HEK293T (cell line): ENCODE measurements at places on chromosomes 7 and 10.

- no peak for DNase-seq
Observed at GRCh38 chr7:22732556-22733126, 5.6 kb downstream of the IL6 start.

GRCh38 chr10:77160679-77161078, 476.9 kb downstream of the KCNMA1 start:
- no peak for DNase-seq

DNA sequence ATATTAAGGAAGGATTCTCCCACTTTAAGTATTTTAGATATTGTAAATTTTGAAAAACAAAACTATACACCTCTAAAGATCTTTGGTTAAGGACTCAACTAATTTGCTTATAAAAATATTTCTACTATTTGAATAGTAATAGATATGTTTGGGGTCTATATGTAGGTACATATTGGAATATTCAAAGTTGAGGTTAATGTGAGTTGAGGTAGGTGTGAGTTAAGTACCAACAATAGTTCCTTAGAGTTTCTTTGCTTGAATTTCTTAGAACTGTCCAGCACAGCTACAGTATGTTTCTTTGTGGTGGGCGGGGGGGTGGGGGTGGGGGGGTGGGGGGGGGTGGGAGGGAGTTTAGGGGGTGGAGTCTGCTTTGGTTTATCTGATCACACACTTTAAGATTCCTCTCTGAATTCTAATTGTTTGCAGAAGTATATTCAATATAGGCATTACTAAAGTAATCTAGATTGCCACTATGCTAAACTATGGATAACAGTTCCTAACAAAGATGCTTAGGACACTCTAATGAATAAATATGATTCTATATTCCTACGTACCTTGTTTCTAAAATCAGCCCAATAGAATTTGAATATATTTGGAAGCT, 2.1 kb downstream of the GRM3 start:
- DNase-seq: no peak

DNA sequence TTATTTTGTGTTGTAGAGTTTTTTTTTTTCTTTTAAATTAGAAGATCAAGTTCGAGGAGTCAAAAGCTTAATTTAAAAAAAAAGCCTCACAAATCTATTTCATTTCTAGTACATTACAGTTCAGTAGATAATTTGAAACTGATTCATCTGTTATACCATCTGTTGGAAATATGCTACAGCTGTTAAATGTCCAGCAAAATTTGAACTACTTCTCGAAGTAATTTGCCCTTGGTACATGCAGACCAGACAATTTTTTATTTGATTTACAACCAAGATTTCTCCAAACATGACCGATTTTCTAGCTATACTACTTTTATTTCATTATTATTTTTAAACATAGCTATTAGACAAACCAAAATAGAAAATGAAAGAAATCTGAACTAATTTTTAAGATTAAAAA, 647.9 kb downstream of the CNTNAP2 start:
- DNase-seq: no peak

DNA sequence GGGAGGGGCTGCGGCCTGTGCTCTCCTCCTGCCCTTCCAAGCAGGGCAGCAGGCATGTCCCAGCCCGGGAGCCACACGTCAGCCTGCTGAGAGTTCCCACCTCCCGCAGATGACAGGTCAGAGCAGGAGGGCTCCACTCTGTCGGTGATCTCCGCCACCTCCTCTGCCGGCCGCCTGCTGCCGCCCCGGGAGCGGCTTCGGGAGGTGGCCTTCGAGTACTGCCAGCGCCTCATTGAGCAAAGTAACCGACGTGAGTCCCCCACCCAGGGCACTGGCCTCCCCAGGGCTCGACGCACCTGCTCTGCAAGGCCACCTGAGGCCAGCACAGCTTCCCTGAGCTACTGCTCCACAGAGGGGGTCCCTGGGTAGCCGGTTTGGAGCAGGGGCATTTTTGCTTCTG, 9.4 kb downstream of the AP5Z1 start:
- DNase-seq: no peak

DNA sequence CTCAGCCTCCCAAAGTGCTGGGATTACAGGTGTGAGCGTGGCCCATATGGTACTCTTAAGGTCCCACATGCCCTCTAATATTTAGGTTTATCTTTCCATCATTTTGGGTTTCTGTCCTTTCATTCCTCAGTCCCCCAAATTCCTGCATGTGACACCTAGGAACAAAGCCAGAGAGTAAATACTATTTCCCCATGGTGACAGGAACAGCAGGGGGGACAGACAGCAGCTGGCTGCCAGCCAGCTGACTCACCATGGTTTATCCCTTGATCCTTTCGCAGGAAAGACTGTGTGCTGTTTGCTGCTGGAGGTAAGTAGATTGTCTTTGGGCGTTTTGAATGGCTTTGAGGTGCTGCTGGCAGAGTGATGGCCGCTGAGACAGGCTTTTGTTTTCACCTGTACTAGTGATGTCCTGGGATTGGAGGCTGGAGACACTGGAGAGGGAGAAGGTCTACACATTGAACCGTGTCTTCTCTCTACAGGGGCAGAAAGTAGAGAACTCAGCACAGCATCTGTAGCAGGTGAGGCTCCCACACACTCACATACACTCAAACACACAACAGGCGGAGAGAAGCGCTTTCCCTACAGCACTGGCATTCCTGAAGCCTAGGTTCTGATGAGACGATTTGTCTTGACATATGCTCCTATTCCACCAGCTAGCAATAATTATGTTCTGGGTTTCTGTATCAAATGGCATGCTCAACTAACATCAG, 83.7 kb upstream of the EFCAB10 start:
- peak; percentile 42 for DNase-seq

GRCh38 chr7:101634196-101634717, 5.2 kb upstream of the MYL10 start:
- DNase-seq: no peak

DNA sequence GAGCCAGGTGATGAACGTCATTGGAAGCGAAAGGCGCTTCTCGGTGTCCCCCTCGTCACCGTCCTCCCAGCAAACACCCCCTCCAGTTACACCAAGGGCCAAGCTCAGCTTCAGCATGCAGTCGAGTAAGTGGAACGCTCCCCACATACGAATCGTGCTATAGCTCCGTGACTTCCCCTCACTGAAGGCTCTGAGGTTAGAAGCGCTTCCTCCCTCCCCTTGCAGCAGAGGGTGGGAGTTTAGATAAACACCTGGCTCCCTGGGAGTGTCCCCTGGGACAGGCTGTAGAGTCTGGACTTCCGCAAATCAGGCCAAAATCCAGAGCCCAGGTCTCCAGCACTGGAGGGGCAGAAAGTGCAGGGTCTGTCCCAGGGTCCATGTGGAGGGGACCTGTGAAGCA, 105.0 kb upstream of the NPS start:
- no peak for DNase-seq

DNA sequence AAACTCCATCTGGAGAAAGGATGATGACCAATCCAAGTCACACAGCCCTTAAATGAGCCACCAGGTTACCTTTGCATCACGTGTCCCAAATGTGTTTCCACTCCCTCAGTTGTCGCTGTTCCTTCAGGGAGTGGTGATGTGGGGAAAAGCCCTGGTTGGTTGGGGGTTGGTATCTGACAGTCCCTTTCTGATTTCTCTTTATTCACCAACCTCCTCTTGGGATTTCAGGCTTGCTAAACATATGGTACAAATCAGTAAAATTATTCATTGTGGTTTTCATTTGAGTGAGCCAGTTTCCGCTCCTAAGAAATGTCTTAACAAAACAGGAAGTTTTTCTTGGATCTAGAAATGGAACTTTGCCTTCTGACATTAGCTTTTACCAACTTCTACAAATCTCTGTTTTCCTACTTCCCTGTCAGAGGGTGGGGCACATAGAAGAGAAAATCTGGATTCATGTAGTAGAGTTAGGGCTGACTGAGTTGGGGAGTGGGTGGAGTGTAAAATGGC, 40.0 kb upstream of the KMT2E start:
- DNase-seq: no peak

- DNase-seq: no peak
Observed at GRCh38 chr10:47061776-47062175, 150.5 kb downstream of the PTPN20 start.

DNA sequence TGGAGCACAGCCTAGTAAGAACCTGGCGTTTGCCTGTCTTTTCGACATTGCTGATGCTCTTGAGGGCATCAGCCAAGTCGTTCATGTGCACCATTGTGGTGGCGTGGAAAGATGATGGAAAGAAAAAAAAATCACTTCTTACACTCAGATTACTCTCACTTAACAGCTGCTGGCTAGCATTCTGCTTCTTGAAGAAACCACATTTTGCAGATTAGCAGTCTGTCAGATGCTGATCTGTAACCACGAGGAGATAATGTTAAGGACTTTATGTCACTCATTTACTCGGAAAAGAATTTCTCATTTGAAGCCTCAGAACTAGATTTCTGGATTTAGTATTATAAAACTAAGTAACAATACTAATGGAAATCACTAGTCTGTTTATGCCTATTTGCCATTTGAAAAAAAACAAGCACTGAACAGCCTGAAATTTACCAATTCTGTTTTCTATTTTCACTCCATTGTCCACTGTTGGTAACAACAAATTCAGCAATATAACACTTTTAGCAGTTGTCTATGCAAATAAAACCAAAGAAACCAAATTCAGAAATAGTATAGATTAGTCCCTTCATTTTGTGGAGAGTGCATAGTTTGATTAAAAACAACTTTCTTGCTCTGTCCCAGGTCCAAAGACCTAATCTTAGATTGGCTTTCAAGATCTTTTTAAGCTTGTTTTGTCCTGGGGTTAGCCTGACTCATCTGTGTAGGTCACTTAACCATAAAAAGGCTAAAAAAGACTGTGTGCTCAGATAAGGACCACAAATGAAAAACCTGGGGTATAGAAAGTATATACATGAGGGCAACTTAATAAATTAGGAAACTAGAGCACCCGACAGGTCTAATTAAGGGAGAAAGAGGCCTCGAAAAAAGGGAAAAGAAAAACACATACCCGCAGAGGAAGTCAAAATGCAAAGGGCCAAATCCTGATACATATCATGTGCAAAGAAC, 67.5 kb downstream of the NT5C2 start:
- no peak for DNase-seq

DNA sequence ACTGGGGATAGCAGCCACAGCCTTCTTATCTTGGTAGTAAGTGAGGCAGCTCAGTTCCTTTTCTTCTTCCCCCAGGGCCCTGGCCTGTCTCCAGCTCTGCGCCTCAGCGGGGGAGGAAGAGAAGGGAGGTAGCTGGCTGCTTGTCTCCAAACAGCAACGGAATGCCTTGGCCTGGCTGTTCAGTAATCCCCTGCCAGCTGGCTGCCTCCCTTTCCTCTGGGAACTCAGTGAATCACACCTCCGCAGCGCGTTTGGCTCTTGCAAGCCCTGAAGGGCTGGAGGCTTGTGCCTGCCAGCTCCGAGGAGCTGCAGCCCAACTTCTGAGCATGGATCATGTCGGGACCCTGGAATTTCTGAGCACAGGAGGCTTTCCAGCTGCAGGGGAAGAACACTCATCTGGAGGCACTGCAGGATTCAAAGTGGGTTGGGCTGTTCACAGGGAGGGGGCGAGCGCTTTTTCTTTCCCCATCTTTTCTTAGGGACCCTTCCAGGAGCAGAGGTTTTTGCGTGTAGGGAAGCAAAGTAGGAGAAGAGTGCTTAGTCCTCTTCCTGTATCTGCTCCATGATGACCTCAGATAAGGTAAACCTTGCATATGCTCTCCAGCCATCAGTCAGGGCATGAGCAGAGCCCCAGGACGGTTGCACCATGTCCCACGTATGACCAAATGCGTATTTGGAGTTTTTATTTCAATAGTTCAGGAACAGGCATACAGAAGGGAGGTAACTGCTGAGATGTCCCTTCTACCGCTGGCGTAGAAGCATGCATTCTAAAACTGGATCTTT, 253.2 kb upstream of the INHBA start:
- DNase-seq: peak; percentile 69

- no peak for DNase-seq
Observed at GRCh38 chr7:66033471-66034385, 41.9 kb upstream of the ASL start.

DNA sequence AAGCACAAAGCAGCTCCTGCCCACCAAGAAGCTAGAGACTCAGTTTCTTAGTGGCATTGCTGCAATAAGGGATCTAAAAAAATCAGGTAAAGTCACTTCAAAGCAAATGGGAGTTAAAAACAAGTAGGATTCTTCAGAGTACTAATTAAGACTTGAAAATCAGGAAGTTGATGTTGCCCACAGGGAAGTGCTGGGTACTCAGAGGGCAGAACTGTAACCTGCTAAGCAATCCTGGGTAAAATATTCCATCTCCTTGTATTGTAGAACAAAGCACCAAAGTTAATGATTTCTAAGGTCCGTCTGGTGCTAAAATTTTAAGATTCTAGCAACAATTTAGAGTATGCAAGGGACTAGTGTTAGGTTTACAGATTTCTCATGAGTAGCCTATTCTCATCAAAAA, 8.3 kb downstream of the PEX1 start:
- no peak for DNase-seq
